ENCODE measurements at places on chromosomes 2 and 18.

DNA sequence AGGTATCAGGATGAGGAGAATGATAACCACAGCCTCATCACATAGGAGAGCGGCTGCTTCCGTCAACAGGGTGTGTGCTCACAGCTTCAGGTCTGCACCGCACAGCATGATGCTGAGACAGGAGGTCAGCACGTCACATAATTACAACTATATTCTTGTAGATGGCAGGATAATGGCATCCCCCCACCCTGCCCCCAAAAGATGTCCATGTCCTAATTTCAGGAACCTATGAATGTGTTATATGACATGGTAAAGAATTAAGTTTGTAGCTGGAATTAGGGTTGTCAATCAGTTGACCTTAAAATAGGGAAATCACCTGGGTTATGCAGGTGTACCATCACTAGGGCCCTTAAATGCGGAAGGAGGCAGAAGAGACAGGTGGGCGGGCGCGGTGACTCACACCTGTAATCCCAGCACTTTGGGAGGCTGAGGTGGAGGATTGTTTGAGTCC lies 73.9 kb downstream of the ARL4C start:
- no peak for DNase-seq

- no peak for DNase-seq
These were observed 318.5 kb downstream of the GRB14 start for GRCh38 chr2:164302786-164303185.

- DNase-seq: no peak
These were observed 61.8 kb downstream of the NRP2 start for GRCh38 chr2:205744074-205744591.

GRCh38 chr2:169510496-169510895 lies 994 bp downstream of the KLHL41 start:
- DNase-seq: no peak

- DNase-seq: no peak
These were observed 50.8 kb downstream of the RTTN start for GRCh38 chr18:70154591-70155194.

DNA sequence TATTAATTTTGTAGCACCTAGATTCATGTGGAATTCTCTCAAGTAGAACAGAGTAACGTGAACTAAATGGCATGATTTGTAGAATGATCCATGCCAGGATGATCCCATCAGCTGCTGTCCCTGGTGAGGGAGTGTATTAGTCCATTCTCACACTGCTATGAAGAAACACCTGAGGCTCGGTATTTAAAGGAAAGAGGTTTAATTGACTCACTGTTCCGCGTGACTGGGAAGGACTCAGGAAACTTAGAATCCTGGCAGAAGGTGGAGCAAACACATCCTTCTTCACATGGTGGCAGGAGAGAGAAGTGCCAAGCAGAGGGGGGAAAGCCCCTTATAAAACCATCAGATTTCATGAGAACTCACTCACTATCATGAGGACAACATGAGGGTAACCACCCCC lies 312.6 kb downstream of the PTPRM start:
- no peak for DNase-seq

- no peak for DNase-seq
These were observed 17.7 kb upstream of the ACTR3 start for GRCh38 chr2:113872201-113872600.

GRCh38 chr2:205617905-205618304 lies 64.4 kb upstream of the NRP2 start:
- no peak for DNase-seq

DNA sequence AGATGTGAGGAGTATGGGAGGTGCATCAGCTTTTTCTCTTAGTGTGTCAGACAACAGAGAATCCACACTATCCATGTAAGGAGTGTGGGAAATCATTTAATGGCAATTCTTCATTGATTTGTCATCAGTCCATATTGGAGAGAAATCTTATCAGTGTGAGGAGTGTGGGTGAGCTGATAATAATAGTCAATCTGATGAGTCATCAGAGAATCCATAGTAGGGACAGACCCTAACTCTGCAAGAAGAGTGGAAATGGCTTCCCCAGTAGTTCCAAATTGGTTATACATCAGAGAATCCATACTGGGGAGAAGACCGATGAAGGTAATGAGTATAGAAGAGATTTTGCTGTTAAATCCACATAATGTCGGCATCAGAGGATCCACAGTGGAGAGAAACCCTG lies 150.5 kb upstream of the THUMPD2 start:
- DNase-seq: no peak

DNA sequence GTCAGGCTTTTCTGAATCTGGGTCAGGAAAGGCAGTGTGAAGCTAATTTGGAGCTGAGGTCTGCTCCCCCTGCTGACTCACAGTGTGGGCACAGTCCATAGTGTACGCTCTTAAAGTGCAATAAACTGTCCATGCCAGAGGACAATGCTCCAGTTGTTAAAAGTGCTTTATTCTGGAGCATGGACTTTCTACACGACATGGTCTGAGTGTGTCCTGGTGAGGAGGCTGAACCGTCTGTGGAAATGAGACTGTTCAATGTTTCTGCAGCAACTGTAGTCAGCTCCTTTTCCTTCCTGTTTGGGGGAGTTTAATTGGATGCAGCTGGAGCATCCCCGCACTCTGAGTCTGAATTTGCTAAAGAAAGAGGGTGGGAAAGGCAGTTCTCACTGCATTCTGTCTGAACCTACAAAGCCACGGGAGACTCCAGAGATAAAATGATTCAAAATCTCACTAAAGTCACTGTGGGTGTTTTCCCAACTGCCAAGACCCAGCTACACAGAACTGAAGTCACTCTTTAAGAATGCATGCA lies 110.2 kb upstream of the TRIB2 start:
- DNase-seq: no peak

- DNase-seq: no peak
These were observed 24.6 kb downstream of the PRKRA start for GRCh38 chr2:178426388-178426787.

DNA sequence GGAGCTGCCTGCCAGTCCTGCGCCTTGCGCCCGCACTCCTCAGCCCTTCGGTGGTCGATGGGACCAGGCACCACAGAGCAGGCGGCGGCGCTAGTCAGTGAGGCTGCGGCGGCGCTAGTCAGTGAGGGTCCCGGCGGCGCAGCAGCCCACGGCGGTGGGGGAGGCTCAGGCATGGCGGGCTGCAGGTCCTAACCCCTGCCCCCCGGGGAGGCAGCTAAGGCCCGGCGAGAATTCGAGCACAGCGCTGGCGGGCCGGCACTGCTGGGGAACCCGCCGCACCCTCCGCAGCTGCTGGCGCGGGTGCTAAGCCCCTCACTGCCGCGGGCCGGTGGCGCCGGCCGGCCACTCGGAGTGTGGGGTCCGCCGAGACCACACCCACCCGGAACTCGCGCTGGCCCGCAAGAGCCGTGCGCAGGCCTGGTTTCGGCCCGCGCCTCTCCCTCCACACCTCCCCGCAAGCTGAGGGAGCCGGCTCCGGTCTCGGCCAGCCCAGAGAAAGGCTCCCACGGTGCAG lies 867.4 kb downstream of the DSC3 start:
- DNase-seq: no peak

GRCh38 chr2:25265802-25266201 lies 75.9 kb downstream of the DNMT3A start:
- DNase-seq: no peak

- DNase-seq: no peak
These were observed 286.4 kb upstream of the LRRTM4 start for GRCh38 chr2:77808599-77808998.

GRCh38 chr18:28781616-28782362 lies 604.9 kb upstream of the CDH2 start:
- no peak for DNase-seq

- no peak for DNase-seq
These were observed 48.0 kb upstream of the TGIF1 start for GRCh38 chr18:3401669-3402620.

- DNase-seq: no peak
These were observed 110.0 kb upstream of the RASGRP3 start for GRCh38 chr2:33366473-33366872.

DNA sequence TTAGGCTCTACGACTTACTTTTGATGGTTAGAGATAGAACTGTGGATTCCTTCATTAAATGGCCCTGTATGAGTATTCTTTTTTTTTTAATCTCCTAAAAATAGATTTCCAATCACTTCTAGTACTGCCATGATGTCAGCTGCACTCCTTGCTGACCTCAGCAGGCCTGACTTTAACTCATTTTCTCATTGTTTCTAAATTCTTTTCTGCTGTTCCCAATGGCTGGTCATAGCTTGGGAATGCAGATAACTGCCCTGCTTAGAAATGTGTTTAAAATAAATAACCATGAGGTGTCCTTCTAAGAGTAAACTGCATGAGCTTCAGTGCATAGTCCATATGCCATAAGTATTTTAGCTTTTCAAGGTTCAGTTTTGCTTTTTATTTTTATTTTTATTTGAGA lies 15.7 kb downstream of the CCDC85A start:
- no peak for DNase-seq

DNA sequence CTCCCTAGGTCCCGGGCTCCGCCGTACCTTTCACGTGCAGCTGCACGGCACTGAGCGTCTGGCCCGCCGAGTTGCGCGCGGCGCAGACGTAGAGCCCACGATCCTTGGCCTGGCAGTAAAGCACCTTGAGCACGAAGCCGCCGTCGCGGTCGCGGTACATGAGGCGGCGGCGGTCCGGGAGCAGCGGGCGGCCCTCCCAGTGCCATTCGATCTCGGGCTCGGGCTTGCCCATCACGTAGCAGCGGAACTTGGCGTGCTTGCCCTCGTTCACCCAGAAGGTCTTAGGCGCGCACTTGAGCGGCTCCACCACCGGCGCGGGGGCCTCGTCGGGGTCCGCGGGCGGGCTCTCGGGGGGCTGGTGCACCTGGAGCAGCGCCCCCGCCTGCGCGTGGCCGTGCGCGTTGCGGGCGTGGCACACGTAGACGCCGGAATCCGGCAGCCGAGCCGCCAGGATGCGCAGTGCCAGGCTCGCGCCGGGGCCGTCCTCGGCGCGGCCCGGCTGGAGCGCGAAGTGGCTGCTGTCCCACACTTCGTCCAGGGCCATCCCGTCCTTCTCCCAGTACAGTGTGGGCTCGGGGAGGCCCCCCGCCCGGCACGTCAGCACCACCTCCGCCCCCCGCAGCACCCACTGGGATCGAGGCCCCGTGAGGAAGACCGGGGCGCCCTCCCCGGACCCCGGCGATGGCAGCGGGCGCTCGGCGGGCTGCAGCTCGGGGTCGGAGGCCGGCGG lies 980 bp downstream of the OBSL1 start:
- no peak for DNase-seq

- no peak for DNase-seq
These were observed 98.6 kb downstream of the CDH2 start for GRCh38 chr18:28078298-28078697.

GRCh38 chr2:122670897-122671296 lies 915.4 kb downstream of the TSN start:
- DNase-seq: no peak

- no peak for DNase-seq
These were observed 155.5 kb downstream of the CD8B2 start for GRCh38 chr2:106642679-106643078.

DNA sequence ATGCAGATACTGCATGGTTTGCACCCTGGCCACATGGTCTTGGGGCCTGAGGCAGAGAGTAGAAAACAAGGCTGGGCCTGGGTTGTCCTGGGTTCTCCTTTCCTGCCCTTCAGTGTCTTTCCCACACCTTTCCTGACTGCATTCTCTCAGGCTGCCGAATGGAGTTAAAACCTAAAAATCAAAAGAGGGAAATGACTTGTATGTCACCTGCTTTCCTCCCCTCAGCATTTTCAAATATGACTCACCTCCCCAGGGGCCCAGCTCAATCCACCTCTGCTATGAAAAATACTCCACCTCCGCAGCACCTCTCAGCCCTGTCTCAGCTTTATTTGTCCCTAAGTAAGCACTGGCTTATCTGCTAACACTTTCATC lies 457.8 kb upstream of the MEX3C start:
- DNase-seq: no peak

DNA sequence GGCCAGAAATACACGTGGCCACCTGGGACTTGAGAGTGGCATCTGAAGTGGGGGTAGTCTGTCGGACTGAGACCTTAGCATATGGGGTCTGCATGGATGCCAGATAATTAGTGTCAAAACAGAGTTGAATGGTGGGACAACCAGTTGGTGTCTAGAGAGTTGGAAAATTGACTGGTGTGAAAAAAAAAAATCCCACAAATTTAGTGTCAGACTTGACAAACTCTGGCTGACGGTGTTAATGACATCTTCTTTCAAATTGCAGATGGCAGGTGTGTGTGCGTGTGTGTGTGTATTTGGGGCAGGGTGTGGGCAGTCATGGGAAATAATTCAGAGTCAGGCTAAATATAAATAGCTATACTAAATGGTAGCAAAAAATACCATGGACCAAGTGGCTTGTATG lies 365.4 kb upstream of the RGPD4 start:
- no peak for DNase-seq

DNA sequence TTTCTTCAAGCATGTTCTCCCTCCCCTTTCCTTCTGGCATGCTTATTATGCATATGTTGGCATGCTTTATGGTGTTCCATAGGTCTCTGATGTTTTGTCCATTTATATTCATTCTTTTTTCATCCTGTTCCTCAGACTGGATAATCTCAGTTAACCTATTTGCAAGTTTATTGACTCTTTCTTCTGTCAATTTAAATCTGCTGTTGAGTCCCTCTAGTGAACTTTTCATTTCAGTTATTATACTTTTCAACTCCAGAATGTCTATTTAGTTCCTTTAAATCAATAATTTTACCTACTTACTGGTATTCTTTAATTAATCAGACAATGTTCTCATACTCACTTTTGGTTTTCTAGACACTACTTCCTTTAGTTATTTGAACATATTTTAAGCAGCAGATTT lies 101.2 kb downstream of the GALNT14 start:
- no peak for DNase-seq

GRCh38 chr2:58606799-58607198 lies 365.7 kb upstream of the FANCL start:
- DNase-seq: no peak

GRCh38 chr2:152462120-152462519 lies 127.1 kb downstream of the FMNL2 start:
- no peak for DNase-seq

DNA sequence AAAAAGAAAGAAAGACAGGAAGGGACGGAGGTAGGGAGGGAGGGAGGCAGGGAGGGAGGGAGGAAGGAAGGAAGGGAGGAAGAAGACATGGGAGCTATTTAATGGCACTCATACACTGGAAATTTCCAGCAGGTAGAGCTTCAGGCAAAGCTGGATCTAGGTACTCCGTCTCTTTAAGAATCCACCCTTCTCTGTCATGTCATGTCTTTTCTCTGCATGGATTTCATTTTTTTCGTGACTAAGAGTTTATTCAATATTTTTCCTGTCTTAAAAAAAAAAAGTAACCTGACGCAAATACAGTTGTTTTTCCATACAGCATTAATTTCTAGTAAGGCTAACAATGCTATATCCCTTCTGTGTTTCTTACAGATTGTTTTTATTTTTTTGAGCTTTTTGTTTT lies 56.3 kb upstream of the MCFD2 start:
- no peak for DNase-seq
